Activated naive CD8-positive, alpha-beta T cell treated with anti-CD3 and anti-CD28 coated beads for 36 hours (primary cell): ENCODE measurements at places on chromosomes 3 and 15.

DNA sequence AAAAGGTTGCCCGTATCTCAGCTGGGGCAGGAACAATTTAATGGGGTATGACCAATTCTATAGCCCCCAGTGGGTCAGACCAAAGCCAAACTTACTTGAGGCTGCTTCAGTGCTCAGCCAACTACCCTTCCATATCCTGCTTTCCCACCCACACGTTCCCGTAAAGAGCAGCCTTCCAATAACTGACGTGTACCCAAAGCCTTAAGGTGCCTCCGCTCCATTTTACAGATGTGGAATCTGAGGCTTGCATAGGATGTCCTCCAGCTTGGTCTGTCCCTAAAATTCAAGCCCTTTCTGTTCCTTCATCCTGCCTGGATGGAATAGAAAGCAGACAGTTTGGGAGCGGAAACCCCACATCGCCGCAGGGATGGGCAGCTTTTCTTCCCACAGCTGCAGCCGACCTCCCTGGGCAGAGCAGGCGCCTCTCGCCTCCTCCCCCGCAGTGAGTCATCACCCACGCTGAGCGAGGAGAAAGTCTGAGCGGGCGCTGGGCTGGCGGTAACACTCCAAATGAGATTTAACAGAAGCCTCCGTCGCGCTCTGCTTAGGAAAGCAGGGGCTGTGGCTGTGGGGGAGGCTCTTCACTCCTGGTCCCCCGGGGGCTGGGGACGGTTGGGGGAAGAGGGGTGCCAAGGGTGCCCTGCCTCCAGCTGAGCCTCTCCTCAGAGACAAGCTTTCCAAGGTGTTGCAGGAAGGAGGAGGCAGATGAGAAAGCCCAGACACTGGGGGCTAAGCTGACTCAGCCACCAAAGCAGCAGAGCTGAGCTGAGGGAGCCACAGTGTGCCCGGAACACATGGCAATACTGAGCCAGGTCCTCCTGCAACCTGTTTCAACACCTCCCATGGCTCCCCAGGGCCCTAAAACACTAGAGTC lies 57.8 kb upstream of the HRH1 start:
- DNase-seq = peak; percentile 80

DNA sequence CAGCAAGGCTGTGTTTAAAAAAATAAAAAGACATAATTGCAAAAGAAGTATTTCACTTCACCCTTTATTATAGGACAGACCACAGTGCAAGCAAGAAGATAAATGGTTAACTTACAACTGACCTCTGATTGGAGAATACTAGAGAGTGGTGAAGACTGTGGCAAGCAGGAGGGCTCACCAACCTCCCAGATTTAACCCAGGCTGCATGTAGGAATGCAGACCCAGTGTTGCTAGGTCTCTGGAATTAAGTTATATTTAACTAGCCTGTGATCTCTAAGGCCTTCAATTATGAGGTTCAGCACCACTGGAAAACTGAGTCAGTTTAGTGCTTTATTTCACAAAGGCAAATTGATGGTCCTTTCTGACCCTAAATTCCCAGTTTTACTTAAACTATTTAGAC lies 436.6 kb downstream of the LPP start:
- DNase-seq = no peak

DNA sequence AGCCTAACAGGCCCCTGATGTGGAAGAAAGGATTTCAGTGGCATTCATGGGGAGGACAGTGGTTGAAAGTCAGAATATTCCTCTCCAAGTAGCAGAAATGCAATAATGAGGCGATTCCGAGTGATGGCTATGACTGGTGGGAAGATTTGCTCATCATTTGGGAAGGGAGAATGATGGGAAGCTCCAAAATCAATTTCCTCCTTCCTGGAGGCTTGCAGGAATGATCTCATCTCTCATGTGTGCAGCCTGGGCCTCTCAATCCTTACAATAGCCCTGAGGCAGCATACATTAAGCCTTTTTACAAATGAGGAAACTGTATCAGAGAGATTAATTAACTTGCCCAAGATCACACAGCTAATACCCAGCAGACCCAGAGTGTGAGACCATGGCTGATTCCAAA lies 58.7 kb downstream of the BOC start:
- DNase-seq = no peak

- DNase-seq = no peak
These were observed 42.7 kb upstream of the AP4E1 start for GRCh38 chr15:50865515-50866353.

DNA sequence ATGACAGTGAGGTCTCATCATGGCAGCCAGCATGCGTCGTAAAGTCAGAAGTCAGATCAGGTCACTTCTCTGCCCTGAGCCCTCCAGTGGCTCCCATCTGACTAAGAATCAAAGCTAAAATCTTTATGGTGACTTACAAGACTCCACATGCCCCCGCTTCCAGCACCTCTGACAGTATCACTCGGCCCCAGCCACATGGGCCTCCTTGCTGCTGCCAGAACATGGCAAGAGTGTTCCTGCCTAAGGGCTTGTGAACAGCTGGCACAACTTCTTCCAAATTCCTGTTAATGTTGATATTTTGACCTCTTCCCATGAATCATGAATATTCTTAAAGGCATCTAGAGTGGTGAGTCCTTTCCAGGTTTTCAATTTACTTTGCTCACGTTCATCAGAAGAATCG lies 20.5 kb downstream of the POLR2M start:
- DNase-seq = no peak

DNA sequence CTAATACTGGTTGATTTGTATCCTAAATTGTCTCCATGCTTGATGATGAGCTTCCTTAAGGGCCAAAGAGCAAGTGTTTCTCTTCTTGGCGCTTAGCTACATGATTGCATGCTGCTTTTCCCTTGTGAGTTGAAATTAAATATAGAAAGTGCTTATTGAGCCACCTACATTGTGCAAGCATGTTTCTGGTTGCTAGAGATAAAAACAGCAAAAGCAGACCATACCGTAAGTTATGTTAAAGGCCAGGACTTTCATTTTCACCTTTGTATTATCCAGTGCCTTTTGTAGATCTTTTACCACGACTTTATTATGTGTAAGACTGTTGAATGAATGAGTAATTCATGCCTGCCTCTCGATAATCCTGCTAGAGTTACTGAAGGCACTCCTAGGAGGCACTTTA lies 41.9 kb upstream of the CCNB2 start:
- DNase-seq = no peak

DNA sequence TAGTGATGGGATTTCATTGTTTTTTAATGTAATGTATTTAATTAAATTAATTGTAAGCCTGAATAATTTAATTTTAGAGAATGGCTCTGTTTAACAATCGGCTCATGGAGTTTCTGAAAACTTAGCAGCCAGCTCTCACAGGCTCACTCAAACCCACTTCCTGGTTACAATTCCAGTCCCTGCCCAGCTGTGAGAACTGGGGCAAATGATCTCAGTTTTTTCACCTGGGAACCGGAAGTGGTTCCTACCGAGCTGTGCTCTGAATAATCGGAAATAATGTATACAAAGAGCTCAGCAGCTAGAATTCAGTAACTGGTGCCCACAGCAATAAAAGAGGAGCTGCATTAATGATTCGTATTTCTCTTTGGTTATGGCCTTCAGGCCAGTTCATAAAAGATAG lies 244.3 kb upstream of the MCTP2 start:
- DNase-seq = peak; percentile 32

GRCh38 chr3:167882057-167882667 lies 146.6 kb downstream of the SERPINI1 start:
- no peak for DNase-seq

GRCh38 chr3:86951322-86951721 lies 39.6 kb downstream of the VGLL3 start:
- no peak for DNase-seq

DNA sequence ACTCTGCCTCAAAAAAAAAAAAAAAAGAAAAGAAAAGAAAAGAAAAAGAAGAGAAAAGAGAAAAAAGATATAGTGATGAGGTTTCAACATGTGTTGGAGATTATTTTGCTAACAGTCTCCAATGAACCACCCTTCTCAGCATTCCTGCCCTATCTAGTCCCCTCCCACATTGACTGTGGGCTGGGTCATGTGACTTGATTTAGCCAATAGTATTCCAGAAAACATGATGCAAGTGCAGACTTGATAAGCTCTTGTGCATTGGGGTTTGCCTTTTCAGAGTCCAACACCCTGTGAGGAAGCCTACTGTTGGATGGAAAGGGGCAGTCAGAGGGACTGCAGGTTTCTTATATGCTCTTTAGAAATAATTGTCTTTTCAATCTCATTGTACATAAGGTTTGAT lies 37.8 kb upstream of the MED12L start:
- no peak for DNase-seq

DNA sequence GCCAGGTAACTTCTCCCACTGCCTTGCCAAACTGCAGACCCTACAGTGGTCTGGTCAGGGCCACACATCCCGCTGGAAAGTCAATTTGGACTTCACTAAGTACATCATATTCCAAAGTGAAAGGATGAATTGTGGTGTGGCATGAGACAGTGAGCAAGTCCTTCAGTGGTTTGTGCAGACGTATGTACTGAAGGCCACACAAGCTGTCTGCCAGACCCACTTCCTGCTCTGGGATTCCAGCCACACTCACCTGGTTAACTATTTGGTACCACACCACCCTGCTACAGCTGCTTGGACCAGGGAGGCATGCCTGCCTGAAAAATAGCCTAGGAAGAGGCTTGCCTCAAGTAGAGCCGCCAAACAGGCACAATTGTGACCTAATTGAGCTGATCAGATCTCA lies 94.1 kb upstream of the STRIT1 start:
- DNase-seq = no peak

GRCh38 chr3:7697548-7697947 lies 804.1 kb upstream of the LMCD1 start:
- no peak for DNase-seq

GRCh38 chr15:23073890-23074646 lies 34.7 kb upstream of the TUBGCP5 start:
- no peak for DNase-seq
